ENCODE measurements at places on chromosomes 7 and 10.

DNA sequence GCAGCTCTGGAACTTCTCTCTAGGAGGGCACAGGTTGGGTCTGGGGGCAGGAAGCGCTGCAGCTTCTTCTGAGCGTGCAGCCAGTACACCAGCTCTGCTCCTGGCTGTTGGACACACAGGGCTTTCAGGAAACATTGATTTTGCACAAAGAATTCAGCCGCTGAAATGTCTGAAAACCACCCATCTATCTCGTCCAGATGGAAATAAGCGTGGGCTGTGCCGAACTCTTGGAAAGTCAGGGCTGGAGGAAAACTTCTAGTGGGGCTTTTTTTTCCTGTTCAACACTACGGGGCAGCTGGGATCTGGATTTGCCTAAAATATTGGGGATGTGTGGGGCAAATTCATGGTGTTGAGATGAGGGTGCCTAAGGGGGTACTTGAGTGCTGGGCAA is 31.2 kb downstream of the PALD1 start:
- DNase-seq, result no peak

DNA sequence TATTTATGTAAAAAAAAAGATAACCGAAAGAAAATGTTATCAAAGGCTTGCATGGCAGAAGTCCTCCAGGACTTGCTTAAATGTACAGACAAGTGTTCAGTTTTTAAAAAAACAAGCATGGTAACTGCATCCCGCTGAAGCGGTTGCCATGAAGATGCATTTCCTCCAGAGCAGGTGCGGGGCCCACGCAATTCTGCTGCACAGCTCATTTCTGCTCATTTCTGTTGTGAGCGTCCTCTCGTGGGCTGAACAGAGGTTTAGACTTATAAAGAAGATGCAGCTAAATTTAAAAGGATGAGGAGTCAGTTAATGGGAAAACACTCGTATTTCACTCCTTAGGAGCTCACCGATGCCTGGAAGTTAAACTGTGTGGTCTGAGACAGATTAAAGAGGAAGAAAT is 247.6 kb downstream of the DNAJB6 start:
- no peak for DNase-seq

DNA sequence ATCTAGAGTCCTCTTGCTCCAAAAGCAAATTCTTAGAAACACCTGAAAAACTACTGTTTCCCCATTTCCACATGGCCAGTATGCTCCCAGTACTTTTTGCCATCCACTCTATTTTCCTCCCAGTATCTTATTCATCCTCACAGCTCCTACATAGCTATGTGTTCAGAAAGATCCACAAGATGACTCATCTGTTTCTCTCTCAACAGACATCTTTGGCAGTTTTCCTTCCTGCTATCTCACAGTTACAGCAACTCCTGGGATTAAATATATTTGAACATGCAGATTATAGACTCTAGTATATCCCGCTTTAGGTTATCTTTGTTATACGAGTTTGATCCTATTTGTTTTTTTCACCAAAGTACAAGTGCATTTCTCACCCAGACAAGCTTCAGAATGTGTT is 675.6 kb upstream of the POT1 start:
- DNase-seq, result no peak

DNA sequence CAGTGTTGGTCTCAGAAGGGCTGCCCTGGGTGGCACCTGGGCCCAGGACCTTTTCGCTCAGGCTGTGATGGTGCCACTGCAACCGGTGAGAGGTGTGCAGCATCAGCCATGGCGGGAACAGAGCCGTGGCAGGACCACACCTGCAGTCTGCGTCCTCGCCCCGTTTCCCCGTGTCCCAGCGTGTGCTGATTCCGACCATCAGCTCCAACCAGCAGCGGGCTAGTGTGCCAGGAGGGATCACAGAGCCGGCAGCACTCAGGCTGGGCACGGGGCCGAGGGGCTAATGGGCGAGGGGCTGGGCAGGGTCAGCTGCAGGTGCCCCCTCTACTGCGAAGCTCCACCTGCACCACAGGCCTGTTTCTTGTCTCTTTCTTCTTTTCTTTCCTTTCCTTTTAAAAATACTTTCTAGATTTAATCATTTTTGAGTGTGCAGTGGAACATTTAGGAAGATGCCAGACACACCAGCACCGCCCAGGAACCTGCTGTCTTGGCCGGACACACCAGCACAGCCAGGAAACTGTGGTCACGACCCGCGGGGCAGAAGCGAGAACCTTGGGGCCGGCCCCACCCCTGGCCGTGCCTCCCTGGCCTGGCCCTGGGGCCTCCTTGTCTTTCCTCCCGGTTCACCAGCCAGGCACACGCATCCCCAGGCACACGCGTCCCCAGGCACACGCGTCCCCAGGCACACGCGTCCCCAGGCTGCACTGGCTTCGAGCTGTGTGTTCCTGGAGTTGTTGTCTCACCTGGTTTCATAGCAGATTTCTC is 34.6 kb downstream of the ADGRA1 start:
- DNase-seq, result no peak

Measured in bone marrow (tissue), 2 donors.